CD4-positive, alpha-beta T cell treated with Interleukin-21 for 1 hour (primary cell): ENCODE measurements at places on chromosomes 2 and 18.
A peak's percentile ranks its signal among the peaks of the same experiment; 100 is the strongest.

DNA sequence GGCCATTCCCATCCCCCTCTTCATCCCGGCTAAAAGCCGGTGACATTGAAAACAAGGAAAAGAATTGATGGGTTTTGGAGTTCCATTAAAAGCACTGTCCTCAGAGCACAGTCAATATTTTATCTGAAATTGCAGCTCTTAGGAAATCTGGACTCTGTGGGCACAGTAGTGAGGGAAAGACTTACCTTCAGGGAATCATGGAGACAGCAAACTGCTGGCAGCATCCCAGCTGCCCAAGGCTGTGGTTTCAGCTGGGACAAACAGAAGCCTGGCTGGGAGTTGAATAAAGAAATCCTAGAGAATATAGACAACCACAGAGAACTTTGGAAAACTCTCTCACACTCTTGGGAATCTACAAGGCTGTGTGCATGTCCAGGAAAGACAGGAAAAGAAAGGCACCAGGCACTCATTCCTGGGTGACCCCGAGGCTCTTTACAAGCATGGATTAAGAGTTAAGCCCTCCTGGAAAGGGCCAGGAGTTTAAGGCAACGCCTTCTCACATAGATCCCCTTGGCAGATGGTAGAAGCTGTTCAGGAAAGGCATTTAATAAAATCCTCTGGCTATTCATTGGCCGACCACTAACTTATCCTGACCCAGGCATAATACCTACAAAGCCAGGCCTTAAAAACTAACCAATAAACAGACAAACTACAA is 255.1 kb downstream of the MYT1L start:
- DNase-seq = no peak

- DNase-seq = no peak
Measured at GRCh38 chr2:8803658-8804379, 33.6 kb downstream of the KIDINS220 start.

- no peak for DNase-seq
Measured at GRCh38 chr2:85071096-85071495, 62.1 kb upstream of the TCF7L1 start.

DNA sequence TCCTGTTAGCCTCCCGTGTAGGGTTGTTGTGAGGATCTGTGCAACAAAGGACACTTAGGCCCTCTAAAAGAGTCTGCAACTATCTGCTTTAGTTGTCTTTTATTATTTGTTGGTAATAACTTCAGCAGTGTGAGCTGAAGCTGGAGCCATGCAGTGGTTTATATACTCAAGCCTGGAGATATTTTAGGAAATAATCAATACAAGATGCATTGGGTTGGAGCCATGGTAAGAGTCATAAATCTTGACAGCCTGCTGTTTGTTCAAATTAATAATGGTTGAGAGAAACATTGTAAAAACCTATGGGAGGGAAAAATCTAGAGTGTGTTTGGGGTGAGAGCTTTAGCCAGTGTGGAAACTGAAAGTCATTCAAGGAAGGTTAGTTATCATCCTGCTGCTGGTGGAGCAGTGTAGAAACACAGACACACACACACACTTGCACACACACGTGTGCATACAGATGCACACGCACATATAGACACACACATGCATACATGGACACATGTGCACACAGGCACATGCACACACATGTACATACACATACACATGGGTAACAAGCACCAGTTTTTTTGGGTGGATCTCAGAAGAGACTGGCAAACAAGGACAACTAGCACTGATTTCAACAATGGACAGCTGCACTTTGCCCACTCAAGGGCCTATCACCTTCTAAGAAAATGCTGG is 51.0 kb downstream of the ACOXL start:
- DNase-seq = no peak

- peak; percentile 11 for DNase-seq
Measured at GRCh38 chr2:102520009-102520408, 47.0 kb downstream of the SLC9A4 start.

DNA sequence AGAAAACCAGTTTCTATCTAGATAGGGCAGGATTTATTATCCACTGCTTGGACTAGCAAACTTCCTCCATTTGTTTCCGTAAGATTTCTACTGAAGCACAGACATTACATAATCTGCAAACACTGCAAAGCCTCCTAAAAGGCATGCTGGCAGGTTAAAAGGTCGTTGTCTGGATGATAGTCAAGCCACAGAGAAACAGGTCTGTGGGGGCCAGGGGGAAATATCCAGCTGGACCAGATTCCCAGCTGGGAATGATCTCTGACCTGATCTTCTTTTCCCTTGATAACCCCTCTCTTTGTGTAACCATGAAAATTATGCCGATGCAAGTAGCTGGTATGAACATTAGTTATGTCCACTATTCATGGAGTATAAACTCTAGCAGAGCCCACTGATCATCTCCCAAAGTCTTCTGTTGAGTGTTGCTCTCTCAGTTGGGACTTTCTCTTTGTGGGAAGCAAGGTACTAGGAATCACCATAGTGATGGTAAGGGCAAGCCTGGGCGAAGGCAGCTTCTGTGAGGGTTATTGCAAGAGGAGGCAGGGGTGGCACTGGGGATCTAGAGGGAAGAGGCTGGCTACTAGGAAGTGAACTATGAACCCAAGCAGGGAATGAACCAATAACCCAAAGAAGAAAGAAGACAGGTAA is 61.3 kb downstream of the GDF7 start:
- DNase-seq = no peak

DNA sequence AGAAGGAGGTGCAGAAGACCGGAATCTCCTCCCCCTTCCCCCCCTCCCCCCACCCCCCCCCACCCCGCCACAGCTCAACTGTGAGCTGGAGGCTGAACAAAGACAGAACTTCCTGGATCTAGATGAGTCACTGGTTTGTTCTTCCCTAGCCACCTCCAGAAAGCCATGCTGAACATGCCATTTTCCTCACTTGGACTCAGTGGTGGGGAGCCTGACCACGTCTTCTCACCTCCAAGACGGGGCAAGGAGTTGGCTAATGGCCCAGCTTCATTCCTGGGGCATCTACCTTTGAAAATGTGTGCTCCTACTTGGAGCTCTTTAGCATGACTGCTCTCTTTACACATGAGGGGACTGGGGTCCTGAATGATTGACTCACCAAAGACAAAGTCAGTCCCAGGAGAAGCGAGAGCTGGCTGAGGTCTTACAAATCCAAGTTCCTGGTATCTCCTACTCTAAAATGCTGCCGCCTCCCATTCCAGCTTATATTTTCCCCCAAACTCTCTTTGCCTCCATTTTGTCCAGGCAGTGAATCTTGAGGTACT is 22.6 kb upstream of the FZD5 start:
- DNase-seq = no peak

DNA sequence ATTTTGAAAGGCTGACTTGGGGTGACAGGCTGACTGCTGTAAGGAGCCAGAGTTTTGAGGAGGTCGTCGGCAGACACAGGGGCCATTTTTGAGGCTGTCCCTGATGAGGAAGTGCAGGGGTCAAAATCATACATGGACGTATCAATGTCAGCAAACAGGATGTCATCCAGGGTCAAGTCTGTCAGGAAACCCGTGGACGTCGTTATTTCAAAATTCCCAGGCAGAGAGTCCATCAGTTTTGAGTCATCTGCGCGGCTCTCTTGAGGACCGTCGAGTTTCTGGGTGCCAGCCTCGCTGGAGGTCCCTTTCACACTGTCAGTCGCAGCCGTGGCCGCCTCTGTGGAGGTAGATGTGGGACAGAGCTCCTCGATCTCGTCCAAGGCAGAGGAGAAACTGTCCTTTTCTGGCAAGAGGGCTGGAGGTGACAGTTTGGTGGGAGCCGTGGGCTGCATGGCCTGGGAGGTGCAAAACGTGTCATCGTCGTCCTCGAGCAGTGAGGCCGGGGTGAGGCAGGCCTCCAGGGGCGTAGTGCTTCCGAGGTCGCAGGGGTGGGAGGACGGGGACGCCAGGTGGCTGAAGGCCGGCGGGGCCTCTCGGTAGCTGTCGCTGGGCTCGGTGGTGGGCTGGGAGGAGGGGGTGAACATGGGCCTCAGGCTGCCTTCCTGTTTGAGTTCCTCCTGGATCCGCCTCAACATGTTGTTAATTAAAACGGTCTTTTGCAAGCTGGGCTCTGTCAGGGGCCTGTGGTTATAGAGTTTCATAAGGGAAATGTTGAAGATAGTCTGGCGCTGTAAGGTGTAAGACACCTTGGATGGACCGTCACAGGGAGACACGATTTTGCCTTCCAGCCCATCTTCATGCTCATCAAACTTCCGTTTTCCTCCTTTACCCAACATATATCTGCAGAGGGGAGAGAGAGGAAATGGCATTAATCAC is 17.5 kb downstream of the SERTAD2 start:
- no peak for DNase-seq

DNA sequence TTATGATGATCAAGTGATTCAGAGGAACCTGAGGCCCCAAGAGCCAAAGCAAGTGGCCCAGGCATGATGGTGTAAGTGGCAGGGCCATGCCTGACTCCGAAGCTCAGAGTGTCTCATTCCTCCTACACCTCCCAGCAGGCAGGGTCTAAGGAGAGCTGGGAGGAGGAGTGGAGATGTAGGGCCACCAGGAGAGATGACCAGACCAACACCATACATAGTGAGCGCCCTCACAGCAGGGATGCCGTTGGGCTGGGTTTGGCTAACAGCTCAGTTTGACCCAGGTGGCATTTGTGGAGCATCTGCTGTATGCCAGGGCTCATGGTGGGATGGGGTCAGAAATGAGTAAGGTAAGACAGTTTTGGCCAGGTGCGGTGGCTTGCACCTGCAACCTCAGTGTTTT is 80.7 kb downstream of the MARCO start:
- DNase-seq = no peak

DNA sequence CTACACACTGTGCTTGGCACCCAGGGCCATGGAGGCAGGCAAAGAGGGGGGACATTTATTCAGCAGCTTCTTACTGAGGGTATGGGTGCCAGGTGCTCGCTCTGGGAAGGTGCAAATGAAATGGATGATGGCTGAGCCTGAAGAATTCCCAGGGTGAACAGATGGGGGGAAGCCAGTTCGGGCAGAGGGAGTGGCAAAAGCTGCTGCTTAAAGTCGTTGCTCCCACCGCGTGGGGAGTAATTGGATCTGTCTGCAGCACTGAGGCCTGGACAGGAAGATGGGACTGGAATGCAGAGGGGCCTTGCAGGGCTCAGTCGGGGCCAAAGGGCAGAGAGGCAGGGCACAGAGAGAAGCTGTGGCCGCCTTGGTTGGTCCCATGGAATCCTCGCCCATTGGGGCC is 51.2 kb downstream of the NEDD4L start:
- DNase-seq = no peak

- DNase-seq = no peak
Measured at GRCh38 chr2:65018141-65018582, 29.0 kb downstream of the SLC1A4 start.

GRCh38 chr2:46325182-46325928 is 28.1 kb downstream of the EPAS1 start:
- no peak for DNase-seq

GRCh38 chr2:43482961-43483360 is 112.9 kb downstream of the THADA start:
- DNase-seq = no peak

- DNase-seq = no peak
Measured at GRCh38 chr2:239789711-239790110, 235.4 kb downstream of the NDUFA10 start.

DNA sequence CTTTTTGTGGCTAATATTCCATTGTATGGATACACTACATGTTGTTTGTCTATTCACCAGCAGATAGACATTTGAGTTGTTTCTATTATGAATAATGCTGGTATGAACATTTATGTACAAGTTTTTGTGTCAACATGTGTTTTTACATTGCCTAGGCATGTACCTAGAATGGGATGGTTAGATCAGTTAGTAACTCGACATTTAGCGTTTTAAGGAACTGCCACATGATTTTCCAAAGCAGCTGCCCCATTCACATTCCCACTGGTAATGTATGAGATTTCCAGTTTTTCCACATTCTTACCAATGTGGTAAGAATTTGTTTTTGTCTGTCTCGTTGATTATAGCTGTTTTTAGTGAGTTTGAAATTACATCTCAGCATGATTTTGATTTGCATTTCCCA is 112.8 kb downstream of the FHOD3 start:
- DNase-seq = no peak

GRCh38 chr2:173414823-173415322 is 60.2 kb downstream of the CDCA7 start:
- DNase-seq = no peak

DNA sequence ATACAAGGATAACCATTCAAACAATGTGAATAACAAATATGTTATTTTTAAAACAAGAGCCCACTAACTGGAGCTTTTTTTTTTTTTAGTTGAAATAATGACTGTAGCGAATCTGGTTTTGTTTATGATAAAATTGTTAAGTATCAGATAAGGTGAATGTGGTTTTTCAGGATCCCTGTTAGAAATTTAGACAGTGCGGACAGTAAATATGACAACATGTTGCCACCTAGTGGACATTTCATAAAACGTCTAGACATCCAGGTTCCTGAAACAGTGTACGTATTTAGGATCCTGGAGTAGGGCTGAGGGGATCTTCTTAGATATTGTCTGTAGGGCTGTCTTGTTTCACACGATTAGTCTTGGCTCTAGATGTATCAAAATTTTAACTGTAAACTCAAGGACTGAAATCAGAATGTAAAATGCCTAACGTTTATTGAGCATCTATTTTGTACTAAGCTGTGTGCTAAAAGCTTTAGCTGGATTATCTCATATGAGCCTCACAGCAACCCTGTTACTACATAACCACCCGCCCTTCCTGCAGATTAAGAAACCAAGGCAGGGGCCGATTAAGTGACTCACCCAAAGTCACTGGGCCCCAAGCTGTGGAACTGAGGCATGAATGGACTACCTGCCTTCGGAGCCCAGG is 23.9 kb upstream of the CCDC68 start:
- peak; percentile 47 for DNase-seq

- DNase-seq = no peak
Measured at GRCh38 chr2:73969356-73969755, 15.4 kb upstream of the TET3 start.

DNA sequence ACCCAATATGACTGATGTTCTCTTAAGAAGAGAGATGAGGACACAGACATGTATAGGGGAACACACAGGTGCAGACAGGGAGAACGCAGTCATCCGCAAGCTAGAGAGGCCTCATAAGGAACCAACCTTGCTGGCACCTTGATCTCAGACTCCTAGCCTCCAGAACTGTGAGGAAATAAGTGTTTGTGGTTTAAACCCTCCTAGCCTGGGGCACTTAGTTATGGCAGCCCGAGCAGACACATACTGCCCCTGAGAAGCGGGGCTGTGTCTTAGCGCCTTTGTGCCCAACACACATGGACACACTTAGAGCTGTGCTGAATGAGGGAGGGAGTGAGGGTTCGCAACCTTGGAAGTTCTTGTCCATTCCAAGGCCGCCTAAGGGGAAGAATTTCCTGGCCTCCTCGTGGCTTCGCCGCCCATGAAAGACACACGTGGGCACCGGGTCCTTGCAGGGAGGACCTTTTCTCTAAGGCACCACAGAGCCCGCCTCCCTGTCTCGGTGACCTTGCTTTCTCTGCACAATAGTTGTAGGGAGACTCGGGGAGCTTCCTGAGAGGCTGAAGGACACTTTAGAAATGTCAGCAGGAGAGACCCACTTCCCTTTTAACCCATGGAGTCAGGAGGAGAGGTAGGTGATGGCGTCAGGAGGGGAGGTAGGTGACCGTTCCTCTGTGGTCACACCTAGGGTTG is 224.5 kb upstream of the HDAC4 start:
- DNase-seq = no peak
